NCI-H2029 (cell line): ENCODE measurements at places on chromosomes 3 and 15.

- no peak for DNase-seq
These were observed 36.4 kb upstream of the CORO2B start for GRCh38 chr15:68542348-68542747.

DNA sequence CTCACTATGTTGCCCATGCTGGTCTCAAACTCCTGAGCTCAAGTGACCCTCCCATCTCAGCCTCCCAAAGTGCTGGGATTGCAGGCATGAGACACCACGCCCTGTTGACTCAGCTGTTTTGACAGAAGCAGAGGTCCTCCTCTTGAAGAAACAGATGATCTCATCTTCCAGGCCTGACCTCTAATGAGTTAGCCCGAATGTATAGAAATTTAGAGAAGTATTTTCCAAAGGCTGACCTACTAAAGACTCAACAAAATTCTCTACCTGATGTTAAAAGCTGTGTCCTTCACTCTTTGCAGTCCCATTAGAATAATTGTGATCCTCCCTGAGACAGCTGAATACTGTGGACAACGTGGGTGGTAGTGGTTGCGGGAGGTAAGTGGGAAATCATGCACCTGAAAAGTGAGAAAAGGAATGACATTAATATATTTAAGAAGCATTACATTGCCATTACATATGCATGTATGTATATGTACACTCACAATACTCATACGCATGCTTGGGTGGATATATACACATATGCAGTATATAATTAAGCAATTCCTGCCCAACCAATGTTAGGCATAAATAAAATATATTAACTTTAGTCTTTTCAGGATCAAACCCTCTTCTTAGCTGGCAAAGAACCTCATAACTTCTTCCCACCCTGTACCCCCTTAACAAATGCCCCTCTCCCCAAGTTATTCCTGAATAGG, 204.6 kb upstream of the NR2F2 start:
- no peak for DNase-seq

- DNase-seq, result peak; percentile 70
These were observed 911 bp downstream of the RFTN1 start for GRCh38 chr3:16512435-16513140.

- DNase-seq, result no peak
These were observed 44.0 kb downstream of the LPP start for GRCh38 chr3:188198001-188198400.

GRCh38 chr3:50395070-50395860, 35.9 kb upstream of the TMEM115 start:
- no peak for DNase-seq

- no peak for DNase-seq
These were observed 149.1 kb downstream of the UACA start for GRCh38 chr15:70614221-70614620.

DNA sequence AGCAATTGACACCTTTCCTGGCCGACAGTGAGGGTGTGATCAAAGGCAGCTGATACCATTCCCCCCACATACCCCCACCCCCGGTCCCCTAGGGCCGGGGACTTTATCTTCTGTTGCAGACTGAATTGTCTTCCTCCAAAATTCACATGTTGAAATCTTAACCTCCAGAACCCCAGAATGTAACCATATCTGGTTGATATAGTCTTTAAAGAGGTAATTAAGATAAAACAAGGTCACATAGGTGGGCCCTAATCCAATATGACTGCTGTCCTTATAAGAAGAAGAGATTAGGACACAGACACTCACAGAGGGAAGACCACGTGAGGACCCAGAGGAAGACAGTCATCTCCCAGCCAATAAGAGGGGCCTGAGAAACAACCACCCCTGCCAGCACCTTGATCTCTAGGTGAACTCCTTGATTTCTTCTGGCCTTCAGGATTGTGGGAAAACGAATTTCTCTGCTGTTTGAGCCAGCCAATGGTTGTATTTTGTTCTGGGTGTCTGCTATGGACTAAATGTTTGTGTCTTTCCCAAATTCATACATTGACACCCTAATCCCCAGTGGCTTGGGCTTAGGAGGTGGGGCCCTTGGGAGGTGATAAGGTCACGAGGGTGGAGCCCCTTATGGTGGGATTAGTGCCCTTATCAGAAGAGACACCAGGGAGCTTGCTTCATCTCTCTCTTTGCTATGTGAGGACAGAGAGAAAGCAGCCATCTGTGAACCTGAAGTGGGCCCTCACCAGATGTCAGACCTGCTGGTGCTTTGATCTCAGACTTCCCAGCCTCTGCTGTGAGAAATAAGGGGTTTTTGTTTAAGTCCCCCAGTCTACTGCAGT, 144.0 kb downstream of the CHSY1 start:
- no peak for DNase-seq

- DNase-seq, result peak; percentile 71
These were observed 64.2 kb upstream of the TMEM115 start for GRCh38 chr3:50423543-50423942.

GRCh38 chr3:42490243-42490642, 12.2 kb upstream of the VIPR1 start:
- DNase-seq, result peak; percentile 52

- no peak for DNase-seq
These were observed 24.5 kb upstream of the NEDD4 start for GRCh38 chr15:56017920-56018319.
